Activated CD4-positive, alpha-beta T cell treated with anti-CD3 and anti-CD28 coated beads, Interleukin-2, amount 10 ng/mL, durations not matched to agents 7 days and 5 days (primary cell): ENCODE measurements at places on chromosomes 13 and 19. TPM values are rescaled to one million over a fixed set of nuclear protein-coding genes. Genes with fewer than 3 reads are reported as not detected.

The FAM124A gene
- not detected for total RNA-seq

DNA sequence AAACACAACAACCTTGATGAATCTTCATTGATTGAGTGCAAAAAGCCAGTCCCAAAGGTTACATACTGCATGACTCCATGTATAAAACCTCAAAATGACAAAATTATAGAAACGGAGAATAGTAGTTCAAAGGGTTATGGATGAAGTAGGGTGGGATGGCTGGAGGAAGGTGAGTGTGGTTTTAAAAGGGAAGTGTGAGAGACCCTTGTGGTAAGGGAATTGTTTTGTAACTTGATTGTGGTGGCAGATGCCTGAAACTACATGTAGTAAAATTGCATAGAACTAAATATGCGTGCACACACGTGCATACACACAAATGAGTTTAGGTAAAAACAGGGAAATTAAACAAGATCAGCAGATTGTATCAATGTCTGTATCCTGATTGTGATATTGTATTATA is 340.7 kb downstream of the MTUS2 start:
- no peaks in the 10 kb centered on the region for H3K36me3 ChIP-seq
- H3K4me3 ChIP-seq: no peak overlapping the region
- DNase-seq: no peak
- H3K4me1 ChIP-seq: no peaks in the 10 kb centered on the region
- no peak overlapping the region for H3K27ac ChIP-seq
- peaks cover 2% of the 10 kb centered on the region for H3K27me3 ChIP-seq

- DNase-seq: no peak
- H3K27me3 ChIP-seq: peaks cover 4% of the 10 kb centered on the region
- H3K4me1 ChIP-seq: no peaks in the 10 kb centered on the region
- no peak overlapping the region for H3K4me3 ChIP-seq
- no peaks in the 10 kb centered on the region for H3K36me3 ChIP-seq
Observed at GRCh38 chr13:109332506-109333499, 453.6 kb downstream of the IRS2 start.

GRCh38 chr19:33530842-33531241 is 9.3 kb upstream of the PEPD start:
- H3K36me3 ChIP-seq: no peaks in the 10 kb centered on the region
- no peak overlapping the region for H3K27ac ChIP-seq
- no peaks in the 10 kb centered on the region for H3K4me1 ChIP-seq
- H3K27me3 ChIP-seq: peaks cover 4% of the 10 kb centered on the region

The U2AF1L4 gene
- total RNA-seq: 35.0 TPM

The CGB2 gene
- 0.47 TPM for total RNA-seq

The SRRM5 gene
- total RNA-seq: 0.79 TPM

The GPC5 gene
- not detected for total RNA-seq

DNA sequence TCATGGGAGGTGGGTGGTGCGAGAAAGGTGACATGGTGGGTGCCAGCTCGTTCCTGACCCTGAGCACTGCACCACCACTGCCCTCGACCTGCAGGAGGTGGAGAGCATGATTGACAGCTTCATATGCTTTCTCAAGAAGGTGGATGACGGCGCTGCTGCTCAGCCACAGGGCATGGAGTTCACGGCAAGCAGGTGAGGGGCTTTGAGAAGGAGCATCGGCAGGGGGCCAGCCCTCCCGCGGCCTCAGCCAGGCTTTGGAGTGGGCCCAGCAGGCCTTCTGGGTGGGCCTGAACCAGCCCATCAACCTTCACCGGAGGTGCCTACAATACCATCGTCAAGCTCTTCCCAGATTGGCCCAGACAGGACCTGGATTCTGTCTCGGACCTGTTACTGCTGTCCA is 18.9 kb upstream of the ZNF14 start:
- no peaks in the 10 kb centered on the region for H3K36me3 ChIP-seq
- H3K27me3 ChIP-seq: no peaks in the 10 kb centered on the region
- H3K27ac ChIP-seq: no peak overlapping the region
- DNase-seq: no peak

The ZNF296 gene
- 4.1 TPM for total RNA-seq

DNA sequence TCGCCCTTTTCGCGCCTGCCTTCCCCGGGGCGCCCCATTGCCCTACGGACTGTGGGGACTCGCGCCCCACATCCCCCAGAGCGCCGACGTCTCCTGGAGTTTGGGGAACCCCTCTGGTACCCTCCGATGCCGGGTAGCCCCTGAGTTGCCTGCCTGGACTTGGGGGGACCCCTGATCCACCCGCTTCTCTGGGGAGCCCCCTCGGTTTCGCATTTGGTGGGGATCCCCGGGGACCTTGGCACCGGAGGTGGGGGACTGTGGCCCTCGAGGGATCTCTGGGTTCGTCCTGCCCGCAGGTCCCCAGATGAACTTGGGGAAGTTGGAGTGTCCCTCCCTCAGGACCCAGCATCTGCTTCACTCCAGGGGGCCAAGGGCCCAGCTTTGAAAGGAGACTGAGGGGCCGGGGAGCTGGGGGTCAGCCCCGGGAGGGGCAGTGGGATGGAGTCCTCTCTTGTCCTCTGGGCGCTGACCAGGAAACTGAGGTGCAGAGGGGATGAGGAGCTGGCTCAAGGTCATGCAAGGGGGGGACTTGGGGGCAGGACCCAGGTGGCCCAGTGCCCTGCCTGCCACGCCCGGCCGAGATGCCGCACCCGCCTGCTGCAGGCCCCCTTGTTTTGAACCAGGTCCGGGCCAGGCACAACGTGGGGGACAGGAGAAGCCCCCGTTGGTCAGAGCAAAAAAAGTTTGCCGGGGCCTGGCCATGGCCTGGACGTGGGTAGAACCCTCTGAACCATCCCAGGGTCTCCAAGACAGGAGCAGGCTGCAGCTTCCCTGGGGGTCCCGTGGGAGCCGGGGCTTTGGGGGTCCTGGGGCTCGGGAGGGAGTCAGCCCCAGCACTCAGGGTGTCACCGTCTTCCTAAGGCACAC is 1.0 kb downstream of the EFNA2 start:
- no peaks in the 10 kb centered on the region for H3K36me3 ChIP-seq
- DNase-seq: no peak
- peak overlapping the region; percentile 49 for H3K4me3 ChIP-seq
- H3K27ac ChIP-seq: no peak overlapping the region
- H3K4me1 ChIP-seq: peaks cover 5% of the 10 kb centered on the region
- peaks cover 22% of the 10 kb centered on the region for H3K27me3 ChIP-seq

GRCh38 chr13:95607366-95607765 is 37.1 kb downstream of the DZIP1 start:
- H3K4me3 ChIP-seq: no peak overlapping the region
- no peak overlapping the region for H3K27ac ChIP-seq
- no peaks in the 10 kb centered on the region for H3K4me1 ChIP-seq
- peaks cover 9% of the 10 kb centered on the region for H3K27me3 ChIP-seq

- no peak overlapping the region for H3K27ac ChIP-seq
- no peak overlapping the region for H3K4me3 ChIP-seq
- DNase-seq: peak; percentile 21
- H3K36me3 ChIP-seq: no peaks in the 10 kb centered on the region
- peaks cover 5% of the 10 kb centered on the region for H3K27me3 ChIP-seq
- no peaks in the 10 kb centered on the region for H3K4me1 ChIP-seq
Observed at GRCh38 chr13:76822698-76823267, 63.4 kb downstream of the KCTD12 start.

DNA sequence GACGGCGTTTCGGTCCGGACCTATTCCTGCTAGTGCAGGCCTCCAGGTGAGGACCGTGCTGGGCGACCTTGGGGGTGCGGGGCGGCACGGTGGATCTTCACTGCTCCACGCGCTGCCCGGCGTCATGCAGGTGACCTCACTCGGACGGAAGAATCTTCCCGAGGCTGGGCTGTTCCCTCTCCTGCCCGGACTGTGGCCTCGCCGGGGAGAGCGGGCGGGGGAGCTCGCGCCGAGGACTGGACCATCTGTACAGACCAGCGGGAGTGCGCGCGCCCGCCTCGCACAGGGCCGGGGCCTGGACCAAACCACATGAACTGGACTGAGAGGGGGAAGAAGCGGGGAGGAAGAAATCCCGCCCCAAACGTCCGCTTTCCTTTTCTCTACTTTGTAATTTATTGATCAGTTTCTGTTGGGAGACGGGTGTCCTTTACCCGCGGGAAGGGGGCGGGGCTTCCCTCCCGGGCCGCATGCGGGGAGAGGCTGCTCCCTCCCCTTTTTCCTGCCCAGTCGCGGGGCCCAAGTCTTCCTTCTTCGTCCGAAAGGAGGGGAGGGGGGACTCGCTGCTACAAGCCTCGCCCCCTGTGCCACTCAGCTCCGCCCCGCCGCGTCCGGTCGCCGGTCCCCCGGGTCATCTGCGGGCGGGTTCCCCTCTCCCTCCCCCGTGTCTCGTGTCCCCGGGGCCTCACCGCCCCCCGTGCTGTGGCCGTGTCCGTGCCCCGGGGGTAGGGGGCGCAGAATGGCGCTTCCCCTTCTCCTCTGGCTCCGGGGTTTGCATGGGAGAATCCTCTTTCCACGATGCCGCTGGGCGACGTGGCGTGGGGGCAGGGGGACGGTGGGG is 4.9 kb downstream of the HRC start:
- DNase-seq: peak; percentile 36
- H3K36me3 ChIP-seq: peaks cover 9% of the 10 kb centered on the region
- peaks cover 74% of the 10 kb centered on the region for H3K27me3 ChIP-seq
- no peak overlapping the region for H3K27ac ChIP-seq

GRCh38 chr19:43983544-43983911 is 460 bp upstream of the ZNF155 start:
- H3K27ac ChIP-seq: peak overlapping the region; percentile 62
- H3K4me1 ChIP-seq: peaks cover 15% of the 10 kb centered on the region
- no peaks in the 10 kb centered on the region for H3K27me3 ChIP-seq
- H3K4me3 ChIP-seq: peak overlapping the region; percentile 56

- H3K27me3 ChIP-seq: no peaks in the 10 kb centered on the region
- peak overlapping the region; percentile 20 for H3K27ac ChIP-seq
- no peak for DNase-seq
- H3K4me3 ChIP-seq: no peak overlapping the region
Observed at GRCh38 chr19:29675650-29676186, 10.5 kb downstream of the PLEKHF1 start.

The SHISA2 gene
- 0.32 TPM for total RNA-seq

GRCh38 chr13:31767175-31767900 is 28.0 kb downstream of the RXFP2 start:
- no peaks in the 10 kb centered on the region for H3K4me1 ChIP-seq
- DNase-seq: no peak

- no peak overlapping the region for H3K4me3 ChIP-seq
- DNase-seq: no peak
- H3K4me1 ChIP-seq: peaks cover 2% of the 10 kb centered on the region
- no peak overlapping the region for H3K27ac ChIP-seq
- no peaks in the 10 kb centered on the region for H3K36me3 ChIP-seq
Observed at GRCh38 chr19:46031781-46032596, 8.8 kb downstream of the IGFL4 start.

GRCh38 chr19:18364826-18365528 is 21.0 kb upstream of the GDF15 start:
- DNase-seq: no peak
- peaks cover 20% of the 10 kb centered on the region for H3K4me1 ChIP-seq
- no peaks in the 10 kb centered on the region for H3K27me3 ChIP-seq
- H3K27ac ChIP-seq: peak overlapping the region; percentile 43
- peaks cover 23% of the 10 kb centered on the region for H3K36me3 ChIP-seq
- H3K4me3 ChIP-seq: no peak overlapping the region

The CD22 gene
- total RNA-seq: 0.21 TPM

DNA sequence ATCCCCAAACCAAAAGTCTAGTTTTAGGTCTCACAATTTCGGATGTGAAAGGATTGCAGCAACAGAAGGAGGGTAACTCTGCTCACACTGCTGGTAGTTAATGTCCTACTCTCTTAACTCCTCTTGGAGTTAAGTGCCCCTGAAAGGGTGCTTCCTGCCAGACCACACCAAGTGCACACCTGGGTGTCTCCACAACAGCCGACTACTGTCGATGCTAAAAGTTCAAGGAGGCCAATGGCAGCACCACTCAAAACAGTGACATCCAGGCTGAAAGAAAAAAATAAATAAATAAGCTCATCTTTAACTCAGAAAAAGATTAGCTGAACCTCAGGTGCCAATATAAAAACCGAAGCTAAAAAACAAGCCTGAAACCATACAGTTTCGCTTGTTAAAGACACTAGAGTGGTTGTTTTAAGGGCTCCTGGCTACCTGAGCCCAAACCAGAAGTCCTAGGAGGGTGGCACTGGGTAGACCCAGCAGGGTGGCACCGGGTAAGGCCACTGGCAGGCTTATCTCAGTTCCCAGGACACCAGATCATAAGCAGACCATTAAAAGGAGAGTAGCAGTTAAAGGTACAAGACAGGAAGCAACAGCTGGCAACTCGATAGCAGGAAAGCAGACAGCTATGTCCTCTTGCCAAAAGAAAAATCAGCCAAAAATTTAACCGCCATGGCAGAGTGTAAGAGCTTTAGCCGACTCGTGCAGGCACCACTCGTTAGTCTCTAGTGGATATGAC is 39.3 kb downstream of the BRD4 start:
- H3K36me3 ChIP-seq: peaks cover 6% of the 10 kb centered on the region
- peak overlapping the region; percentile 86 for H3K27ac ChIP-seq
- H3K27me3 ChIP-seq: no peaks in the 10 kb centered on the region
- DNase-seq: peak; percentile 24
- H3K4me3 ChIP-seq: peak overlapping the region; percentile 50

The CLASRP gene
- total RNA-seq: 101 TPM

The C13orf42 gene
- total RNA-seq: not detected

The FFAR2 gene
- not detected for total RNA-seq

The TPTE2 gene
- total RNA-seq: 0.17 TPM

DNA sequence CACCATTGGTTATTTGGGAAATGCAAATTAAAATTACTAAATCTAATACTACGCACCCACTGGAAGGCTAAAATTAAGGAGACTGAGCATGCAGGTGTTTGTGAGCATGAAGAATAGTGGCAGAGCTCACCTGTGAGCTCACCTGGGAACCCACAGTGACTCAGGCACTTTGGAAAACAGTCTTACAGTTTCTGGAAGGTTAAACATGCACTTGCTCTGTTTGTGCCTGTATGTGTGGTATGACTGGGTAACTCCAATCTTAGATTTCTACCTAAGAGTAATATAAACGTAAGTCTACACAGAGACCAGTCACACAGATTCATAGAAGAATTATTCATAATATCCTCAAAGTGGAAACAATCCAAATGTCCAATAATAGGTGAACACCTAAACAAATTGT is 318.8 kb downstream of the ATP8A2 start:
- H3K4me3 ChIP-seq: no peak overlapping the region
- no peaks in the 10 kb centered on the region for H3K36me3 ChIP-seq
- peaks cover 4% of the 10 kb centered on the region for H3K27me3 ChIP-seq
- no peak for DNase-seq
- H3K4me1 ChIP-seq: no peaks in the 10 kb centered on the region

DNA sequence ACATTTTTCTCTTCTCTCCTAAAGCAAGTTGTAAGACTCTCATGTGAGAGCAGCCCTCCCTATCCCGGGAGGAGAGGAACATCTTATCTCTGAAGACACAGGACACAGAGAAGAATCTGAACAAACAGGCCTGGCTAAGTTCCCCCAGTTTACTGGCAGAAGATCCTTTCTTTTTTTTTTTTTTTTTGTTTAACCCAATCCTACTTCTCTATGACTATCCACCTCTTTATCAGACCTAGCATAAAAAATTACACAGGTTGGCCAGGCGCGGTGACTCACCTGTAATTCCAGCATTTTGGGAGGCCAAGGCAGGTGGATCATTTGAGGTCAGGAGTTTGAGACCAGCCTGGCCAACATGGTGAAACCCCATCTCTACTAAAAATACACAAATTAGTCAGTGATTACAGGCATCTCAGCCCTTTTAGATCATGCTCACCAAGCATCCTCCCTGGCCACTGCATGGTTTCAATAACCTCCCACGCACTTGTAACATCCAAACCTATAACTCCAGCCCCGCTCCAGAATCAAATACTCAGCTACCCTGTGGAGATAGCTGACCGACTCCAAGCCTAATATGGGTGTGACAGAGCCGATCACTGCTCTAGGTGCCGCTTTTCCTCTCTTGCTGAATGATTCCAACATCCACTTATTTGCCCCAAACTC is 27.3 kb upstream of the MUC16 start:
- H3K4me1 ChIP-seq: no peaks in the 10 kb centered on the region
- H3K27ac ChIP-seq: no peak overlapping the region
- peaks cover 2% of the 10 kb centered on the region for H3K27me3 ChIP-seq
- no peaks in the 10 kb centered on the region for H3K36me3 ChIP-seq

The OR4F17 gene
- total RNA-seq: not detected
